ENCODE measurements at places on chromosomes 11 and 22.

DNA sequence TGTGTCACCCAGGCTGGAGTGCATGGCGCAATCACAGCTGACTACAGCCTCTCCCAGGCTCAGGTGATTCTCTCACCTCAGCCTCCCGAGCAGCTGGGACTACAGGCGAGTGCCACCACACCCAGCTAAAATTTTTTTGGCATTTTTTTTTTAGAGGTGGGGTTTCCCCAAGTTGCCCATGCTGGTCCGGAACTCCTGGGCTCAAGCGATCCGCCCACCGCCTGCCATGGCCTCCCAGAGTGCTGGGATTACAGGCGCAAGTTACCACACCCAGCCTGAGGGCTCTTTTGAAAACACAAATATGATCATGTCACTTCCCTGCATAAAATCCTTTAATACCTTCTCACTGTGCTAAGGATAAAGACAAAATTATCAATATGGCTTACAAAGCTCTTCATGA, 88.1 kb downstream of the MAML2 start:
- no peak for DNase-seq

- no peak for DNase-seq
Measured at GRCh38 chr22:31488346-31488883, 1.2 kb downstream of the EIF4ENIF1 start.

GRCh38 chr11:43687120-43687791, 6.7 kb downstream of the HSD17B12 start:
- peak; percentile 86 for DNase-seq

DNA sequence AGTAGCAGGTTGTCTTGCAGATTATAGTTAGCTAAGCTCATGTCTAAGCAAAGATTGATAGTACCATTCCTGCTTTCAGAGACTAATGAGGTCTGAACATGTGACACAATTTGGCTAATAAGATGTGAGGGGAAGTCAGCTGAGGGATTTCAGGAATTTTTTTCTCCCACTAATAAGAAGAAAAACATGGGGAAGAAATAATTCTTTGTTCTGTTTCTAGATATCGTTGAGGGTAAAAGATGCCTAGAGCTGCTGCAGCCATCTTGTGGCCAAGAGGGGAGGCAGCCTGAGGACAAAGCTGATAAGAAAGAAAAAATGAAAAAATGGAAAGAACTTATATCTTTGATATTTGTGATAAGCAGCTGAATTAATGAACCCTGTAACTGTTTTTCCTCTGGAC, 1334.4 kb downstream of the LRRC4C start:
- no peak for DNase-seq

- DNase-seq: no peak
Measured at GRCh38 chr22:38468443-38469305, 778 bp downstream of the KDELR3 start.

GRCh38 chr11:29934115-29934638, 82.7 kb downstream of the KCNA4 start:
- DNase-seq: no peak
